ENCODE measurements at places on chromosomes 12 and 14.

DNA sequence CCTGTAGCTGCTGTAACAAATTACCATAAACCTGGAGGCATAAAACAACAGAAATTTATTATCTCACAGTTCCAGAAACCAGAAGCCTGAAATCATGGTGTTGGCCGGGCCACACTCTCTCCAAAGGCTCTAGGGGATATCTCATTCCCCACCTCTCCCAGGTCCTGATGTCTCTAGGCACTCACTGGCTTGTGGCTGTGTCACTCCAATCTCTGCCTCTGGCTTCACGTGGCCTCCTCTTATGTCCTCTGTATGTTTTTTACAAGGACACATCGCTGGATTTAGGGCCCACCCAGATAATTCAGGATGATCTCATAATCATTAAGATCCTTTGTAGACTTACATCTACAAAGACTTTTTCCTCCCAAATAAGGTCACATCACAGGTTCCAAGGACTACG lies 8.0 kb downstream of the GALNT4 start:
- DNase-seq = no peak

DNA sequence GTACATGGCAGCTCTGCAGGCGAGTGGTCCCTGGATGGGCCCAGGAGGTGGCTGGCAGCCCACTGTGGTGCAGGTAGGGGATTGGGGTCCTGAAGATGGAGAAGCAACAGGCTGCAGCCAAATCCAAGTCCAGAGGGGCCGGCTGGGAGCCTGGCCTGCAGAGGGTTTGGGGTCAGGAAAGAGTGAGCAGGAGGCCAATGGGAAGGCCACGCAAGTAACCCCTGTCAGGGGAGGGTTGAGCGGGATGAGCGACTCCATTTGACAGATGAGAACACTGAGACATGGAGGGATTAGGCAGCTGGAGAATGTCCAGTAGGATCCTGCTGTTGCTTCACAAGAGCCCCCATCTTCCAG lies 136.0 kb downstream of the BCL11B start:
- DNase-seq = no peak

DNA sequence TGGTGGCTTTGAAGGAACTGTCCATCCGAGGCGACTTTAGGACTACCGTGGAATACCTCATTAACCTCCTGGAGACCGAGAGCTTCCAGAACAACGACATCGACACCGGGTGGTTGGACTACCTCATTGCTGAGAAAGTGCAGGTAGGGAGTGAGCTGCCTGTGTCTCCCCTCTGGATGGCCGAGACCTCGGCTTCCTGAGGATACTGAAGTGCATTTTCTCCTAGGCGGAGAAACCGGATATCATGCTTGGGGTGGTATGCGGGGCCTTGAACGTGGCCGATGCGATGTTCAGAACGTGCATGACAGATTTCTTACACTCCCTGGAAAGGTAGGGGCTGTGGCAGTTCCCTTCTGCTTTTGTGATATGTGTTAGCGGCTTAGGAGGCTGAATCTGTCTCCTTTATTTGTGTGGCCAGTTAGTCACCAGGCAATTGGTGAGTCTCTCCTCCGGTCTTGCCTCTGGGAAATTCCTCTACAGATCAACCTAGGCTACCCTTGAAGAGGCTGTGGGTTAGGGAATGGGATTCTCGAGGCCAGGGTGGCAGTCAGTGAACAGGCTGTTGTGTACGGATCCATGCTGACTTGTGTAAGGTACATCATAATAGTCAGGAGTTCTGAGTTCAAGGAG lies 75.3 kb downstream of the ACACB start:
- no peak for DNase-seq

DNA sequence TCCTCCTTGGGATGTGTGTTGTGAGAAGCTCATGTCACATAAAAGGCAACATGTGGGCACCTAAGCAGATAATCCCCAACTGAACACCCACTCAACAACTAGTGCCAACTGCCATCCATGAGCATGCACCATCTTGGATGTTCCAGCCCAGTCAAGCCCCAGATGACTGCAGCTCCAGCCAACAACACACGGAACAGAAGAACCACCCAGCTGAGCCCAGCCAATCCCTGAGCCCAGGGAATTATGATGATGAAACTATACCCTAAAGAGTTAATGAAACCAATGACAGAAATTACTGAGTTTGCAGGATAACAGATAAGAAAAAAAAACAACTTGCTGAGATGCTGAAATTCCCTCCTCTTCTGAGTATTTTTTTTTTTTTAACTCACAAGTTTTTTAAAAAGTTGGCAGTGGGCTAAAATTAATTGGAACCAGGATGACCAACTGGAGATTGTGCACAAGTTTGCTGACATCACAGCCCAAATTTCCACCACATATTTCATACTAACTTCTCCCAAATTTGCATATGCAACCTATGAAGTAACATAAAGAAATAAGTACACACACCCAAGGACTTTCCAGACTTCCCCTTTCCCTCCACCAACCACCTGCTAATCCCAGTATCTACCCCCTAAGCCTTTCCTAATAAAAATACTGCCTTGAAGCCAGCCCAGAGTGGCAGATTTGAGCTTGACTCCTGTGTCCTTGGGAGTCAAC lies 124.5 kb downstream of the KSR2 start:
- DNase-seq = no peak

- DNase-seq = no peak
Observed at GRCh38 chr12:110548678-110549077, 34.4 kb downstream of the PPTC7 start.

- DNase-seq = no peak
Observed at GRCh38 chr14:35861204-35861868, 35.2 kb downstream of the BRMS1L start.

GRCh38 chr12:59403259-59403932 lies 192.4 kb upstream of the SLC16A7 start:
- no peak for DNase-seq

GRCh38 chr14:77023001-77023996 lies 5.2 kb downstream of the IRF2BPL start:
- DNase-seq = no peak

DNA sequence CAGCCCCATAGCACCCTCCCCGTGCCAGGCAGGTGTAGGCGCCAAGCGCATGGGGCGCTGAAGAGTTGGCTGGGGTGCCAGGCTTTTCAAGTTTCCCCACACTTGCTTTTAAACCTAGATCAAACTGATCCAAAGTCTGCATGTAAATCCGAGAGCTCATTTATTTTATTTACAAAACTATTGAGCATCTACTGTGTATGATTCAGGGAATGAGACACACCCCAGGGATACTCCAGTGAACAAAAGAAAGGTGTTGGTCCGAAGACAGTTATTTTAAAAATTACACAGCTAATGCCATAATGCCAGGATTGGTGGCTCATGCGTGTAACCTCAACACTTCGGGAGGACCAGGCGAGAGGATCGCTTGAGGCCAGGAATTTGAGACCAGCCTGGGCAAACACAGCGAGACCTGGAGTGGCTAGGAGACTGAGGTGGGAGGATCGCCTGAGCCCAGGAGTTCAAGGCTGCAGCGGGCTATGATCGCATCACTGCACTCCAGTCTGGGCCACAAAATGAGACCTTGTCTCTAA lies 780 bp upstream of the SLC41A2 start:
- DNase-seq = no peak
